Hypothalamus (tissue), 51 donors: ENCODE measurements at places on chromosomes 12 and 14.

GRCh38 chr14:100882991-100883788 is 20.3 kb downstream of the RTL1 start:
- DNase-seq, result no peak

GRCh38 chr14:55450539-55450938 is 10.1 kb upstream of the TBPL2 start:
- DNase-seq, result no peak

- DNase-seq, result no peak
Measured at GRCh38 chr12:89405626-89406345, 53.5 kb upstream of the DUSP6 start.

GRCh38 chr14:88554457-88555286 is at the start of gene PTPN21:
Gene PTPN21, minus strand, starts transcription at chr14:88555007. Its CDS starts 4,590 bp downstream, at chr14:88550417.
- peak; percentile 76 for DNase-seq

GRCh38 chr12:93832131-93832530 is 155.0 kb downstream of the CRADD start:
- DNase-seq, result no peak

DNA sequence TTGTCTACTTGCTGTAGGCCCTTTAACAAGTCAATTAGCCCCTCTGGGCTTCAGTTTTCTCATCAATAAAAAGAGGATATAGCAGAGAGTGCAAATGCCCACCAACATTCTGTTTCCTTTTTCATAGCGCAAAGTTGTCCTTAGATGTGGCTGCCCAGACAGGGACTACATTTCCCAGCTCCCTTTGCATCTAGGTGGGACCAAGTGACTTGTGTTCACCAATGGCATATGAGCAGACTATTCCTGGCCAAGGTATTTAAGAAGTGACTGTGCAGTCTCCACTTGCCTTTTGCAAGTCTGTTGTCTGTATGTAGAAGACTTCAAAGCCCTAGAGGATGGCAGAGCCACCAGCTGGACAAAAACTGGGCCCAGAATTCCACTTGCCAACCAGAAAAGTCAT is 59.7 kb downstream of the DAO start:
- DNase-seq, result no peak

GRCh38 chr12:31363831-31364230 is 37.9 kb upstream of the SINHCAF start:
- DNase-seq, result no peak

- no peak for DNase-seq
Measured at GRCh38 chr12:71417181-71417580, 22.4 kb upstream of the LGR5 start.

- no peak for DNase-seq
Measured at GRCh38 chr12:131929581-131930456, 743 bp downstream of the PUS1 start.

- DNase-seq, result no peak
Measured at GRCh38 chr12:98422812-98423211, 92.6 kb upstream of the TMPO start.

DNA sequence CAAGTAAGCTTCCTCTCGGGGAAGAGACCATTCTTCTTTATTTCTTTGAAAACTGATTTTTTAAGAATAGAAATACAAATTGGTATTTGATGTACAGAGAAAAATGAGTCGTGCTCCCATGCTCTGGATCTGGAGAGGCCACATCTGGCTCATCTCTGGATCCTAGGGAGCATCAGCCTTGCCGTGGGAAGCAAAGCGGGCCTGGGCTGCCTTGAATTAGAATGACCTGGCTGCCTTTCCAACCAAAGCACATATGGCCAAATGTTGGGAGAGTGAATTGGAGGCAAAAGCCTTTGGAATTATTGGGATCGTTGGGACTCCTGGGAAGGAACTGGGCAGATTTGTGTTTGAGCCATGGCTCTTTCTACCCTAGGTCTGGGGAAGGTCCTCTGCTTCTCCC is 80.0 kb downstream of the SLC25A47 start:
- DNase-seq, result no peak

DNA sequence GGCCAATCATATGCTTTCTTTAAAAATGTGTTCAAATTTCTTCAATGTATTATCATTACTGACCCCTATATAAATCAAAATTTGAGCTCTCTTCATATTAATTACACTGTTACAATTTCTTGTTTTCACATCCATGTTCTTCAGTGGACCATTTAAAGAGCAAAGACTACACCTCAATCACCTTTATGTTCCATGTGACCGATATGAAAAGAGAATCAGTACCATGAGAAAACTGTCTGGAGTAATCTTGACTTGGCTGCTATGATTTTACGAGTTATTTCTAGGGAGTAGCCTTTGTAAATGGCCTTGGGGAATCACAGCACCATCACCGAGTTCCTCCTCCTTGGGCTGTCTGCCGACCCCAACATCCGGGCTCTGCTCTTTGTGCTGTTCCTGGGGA is at the start of gene OR8S1:
OR8S1 (plus strand) TSS at position 301 of the 400 bp plus-strand sequence; CDS start at position 301, 0 bp downstream.
- DNase-seq, result no peak

DNA sequence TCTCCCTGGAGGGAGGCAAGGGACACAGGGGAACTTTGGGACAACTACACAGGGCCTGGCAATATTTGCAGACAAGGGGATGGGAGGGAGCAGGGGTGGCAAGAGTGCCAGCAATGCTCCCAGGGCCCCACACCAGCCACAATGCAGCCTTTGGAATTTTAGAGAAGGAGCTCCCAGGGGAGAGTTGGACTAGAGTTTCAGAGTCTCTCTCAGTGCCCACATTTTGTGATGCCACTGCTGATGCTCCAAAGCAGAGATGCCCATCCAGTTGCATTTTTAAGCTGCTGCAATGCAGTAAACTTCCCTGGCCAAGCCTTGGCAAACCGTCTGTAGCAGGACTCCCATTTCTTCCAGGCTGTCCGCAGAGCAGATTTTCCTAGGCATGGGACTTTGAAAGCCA is 98.9 kb downstream of the ZFP36L1 start:
- DNase-seq, result no peak

DNA sequence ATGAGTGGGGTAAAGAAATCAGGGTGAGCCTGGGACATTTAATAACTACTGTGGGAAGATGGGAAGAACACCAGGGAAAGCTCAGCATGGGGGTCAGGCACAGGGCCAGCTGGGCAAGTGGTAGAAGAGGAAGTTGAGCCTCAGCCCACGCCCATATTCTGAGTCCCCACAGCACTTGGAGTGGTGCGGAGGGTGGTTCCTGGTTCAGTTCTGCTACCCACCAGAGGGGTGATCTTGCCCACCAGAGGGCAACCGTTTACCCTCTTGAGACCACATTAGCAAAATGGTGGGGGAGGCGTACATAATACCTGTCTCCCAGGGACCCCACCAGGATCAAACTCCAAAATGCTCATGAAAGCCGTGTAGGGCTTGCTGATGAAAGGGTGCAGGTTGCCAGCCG is 16.8 kb upstream of the ANKRD33 start:
- no peak for DNase-seq

- no peak for DNase-seq
Measured at GRCh38 chr14:104080376-104081260, 4.9 kb upstream of the ASPG start.

DNA sequence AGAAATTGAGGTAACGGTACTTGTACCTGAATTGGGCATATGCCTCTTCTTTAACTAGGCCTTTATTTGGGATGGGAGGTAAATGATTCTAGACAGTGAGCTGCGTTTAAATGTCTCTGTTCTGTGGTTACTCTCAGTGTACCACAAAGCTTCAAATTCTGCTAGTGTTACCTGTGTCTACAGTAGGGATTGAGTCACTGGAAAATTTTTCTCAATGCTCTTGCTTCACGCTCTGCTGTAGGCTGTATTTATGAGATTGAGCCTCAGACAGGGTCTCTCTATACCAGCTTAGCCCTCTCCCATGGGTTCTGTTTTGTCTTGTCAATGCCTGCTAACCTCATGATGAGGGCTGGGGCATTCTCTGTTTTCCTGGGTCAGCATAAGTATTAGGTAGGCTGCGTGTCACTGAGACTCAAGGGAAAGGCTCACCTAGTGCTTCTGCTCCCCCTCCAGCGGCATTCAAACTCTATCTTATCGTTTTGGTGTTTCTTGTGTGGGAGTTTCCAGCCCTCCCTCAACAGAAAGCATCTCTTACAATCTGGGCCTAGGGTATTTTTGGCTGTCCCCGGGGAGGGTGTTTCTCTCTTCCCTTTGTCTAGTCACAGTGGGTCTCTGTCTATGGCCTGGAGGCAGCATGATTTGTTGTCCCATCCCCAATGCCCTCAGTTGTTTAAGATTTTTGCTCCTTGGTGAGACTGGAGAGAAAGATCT is 285.8 kb downstream of the ADGRD1 start:
- no peak for DNase-seq

DNA sequence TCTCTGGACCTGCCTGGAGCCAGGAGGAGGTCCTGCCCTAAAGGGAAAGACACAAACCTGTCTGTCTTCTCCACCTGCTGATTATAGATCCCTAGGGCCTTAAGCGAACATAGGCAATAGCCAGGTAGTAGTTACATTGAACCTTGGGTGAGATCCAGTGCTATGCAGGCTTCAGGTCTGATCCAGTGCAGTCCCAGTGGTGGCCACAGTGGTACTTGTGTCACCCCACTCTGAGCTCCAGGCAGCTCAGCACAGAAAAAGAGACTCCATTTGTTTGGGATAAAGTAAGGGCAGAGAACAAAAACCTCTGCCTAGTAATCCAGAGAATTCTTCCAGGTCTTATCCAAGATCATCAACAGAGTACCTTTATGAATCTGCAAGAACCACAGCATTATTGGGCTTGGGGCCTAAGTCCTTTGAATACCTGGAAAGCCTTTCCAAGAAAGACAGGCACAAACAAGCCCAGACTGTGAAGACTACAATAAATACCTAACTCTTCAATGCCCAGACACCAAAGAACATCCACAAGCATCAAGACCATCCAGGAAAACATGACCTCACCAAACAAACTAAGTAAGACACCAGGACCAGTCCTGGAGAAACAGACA is 60.4 kb upstream of the KTN1 start:
- DNase-seq, result no peak

DNA sequence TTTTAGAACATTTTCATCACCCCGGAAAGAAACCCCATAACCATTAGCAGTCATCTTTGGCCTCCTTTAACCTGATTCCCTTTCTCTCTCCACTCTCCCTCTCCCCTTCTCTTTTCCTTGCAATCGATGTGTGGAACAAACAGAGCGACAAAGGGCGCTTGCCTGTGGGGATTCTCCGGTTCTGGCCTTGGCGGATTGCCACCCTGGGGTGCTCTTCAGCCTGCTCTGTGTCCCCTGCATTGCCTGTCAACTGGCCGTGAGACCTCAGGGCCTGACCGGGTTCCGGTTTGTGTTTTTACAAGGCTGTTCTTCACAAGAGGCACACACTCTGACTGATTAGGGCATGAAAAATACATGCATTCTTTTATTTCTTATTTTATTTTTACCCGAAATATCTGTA is 27.8 kb downstream of the LRTM2 start:
- no peak for DNase-seq

DNA sequence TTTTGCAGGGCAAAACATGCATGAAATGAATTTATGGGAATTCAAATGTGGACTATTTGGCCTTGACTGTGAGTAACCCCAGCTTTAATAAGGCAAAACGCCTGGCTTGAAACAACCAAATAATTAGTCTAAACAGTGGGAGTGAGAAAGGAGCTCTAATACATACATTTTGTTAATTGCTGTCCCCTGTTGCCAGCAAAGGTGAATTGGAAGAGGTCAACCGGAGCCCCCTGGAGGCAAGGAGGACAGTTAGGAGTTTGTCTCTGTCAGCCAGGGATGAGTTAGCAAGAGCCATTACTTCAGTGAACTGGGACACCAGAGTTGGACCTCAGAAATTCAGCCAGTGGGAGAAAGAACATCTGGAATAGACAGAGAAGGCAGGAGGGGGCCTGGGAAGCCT is 17.4 kb downstream of the KRT76 start:
- DNase-seq, result no peak

GRCh38 chr12:15848606-15849005 is 33.6 kb upstream of the STRAP start:
- no peak for DNase-seq

DNA sequence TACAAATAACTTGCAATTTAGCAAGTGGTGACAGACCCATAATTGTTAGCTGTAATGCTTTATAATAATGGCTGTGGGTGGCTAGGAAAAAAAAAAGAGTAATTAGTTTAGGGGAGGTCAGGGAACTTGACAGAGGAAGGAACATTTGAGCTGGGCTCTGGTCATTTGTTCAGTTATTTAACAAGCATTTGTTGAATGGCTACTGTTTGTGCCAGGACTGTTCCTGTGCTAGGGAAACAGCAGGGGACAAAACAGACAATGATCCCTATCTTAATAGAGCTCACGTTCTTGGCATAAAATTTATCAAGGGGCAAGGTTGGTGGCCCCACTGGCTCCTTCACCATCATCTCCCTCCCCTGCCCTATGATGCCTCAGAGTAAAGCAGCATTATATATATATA is 18.5 kb downstream of the CHST11 start:
- DNase-seq, result no peak

DNA sequence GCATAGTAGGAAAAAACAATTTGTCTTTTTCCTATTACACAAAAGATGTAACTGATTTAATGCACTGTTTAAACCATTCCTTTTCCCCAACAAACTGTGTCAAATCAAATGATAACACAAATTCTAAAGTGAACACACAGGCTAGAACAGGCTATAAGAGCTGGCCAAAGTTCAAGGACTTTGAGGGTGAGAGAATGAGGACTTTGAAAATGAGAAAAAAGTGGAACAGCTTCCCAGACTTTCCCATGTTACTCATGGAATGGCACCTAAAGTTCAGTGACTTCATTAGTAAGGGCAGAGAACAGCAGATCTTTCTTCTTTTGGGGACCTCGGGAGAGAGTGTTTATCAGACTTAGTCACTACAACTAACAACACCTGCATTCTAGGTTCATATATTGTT is 22.6 kb downstream of the TMEM253 start:
- DNase-seq, result no peak

DNA sequence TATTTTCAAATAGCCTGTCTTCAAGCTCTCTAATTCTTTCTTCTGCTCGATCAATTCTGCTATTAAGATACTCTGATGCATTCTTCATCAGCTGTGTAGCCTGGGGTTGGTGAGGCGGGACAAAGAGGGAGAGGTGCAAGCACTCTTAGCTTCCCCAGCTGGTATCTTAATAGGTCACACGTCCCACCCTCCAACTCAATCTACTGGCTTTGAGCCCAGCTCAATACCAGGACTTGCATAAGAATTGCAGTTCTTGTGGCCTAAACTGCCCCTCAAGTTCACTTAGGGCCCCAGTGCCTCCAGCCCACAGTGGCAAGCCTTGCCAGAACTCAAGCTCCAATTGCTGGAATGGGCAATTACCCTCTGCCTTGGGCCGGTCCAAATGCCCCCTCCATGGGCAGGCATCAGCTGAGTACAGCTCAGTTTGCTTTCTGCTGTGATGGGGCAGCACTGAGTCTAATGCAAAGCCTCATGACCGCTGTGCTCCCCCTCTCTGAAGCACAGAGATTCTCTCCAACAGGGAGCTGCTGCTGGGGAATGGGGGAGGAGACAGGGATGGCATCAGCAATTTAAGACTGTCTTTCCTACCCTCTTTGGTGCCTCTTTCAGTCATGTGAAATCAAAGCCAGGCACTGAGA is 5.6 kb upstream of the SPATA7 start:
- no peak for DNase-seq

GRCh38 chr12:52082669-52082987 is 3.1 kb downstream of the SMIM41 start:
- DNase-seq, result no peak

DNA sequence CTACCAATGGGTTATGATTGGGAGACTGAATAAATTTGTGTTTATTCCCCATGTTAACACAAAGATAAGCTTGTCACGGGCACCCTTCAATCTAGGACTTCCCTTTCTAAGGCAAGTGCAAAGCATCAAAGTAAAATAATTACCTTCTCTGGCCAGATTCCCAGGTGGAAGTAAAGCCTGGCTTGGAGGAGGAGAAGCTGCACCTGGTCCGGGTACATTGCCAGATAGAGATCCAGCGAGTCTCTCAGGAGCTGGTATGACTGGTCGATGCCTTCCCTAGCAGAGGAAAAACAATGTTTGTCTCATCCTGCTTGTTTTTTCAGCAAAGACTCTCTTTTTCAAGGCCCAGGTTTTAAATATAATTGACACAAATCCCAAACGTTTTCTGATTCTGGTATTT is 24.9 kb downstream of the FBXO21 start:
- no peak for DNase-seq
